ENCODE measurements at places on chromosomes 12 and 14. TPM values are rescaled to one million over a fixed set of nuclear protein-coding genes. Genes with fewer than 3 reads are reported as not detected.

- H3K27ac ChIP-seq: peak overlapping the region; percentile 94
- no peaks in the 10 kb centered on the region for H3K27me3 ChIP-seq
- peaks cover 10% of the 10 kb centered on the region for H3K4me1 ChIP-seq
- H3K36me3 ChIP-seq: peaks cover 15% of the 10 kb centered on the region
- no peak for DNase-seq
- H3K4me3 ChIP-seq: peak overlapping the region; percentile 95
These were observed 501 bp upstream of the HSP90B1 start for GRCh38 chr12:103929784-103930033.

GRCh38 chr12:124411953-124412645, 117.2 kb downstream of the RFLNA start:
- no peak overlapping the region for H3K4me3 ChIP-seq
- H3K27ac ChIP-seq: peak overlapping the region; percentile 32
- H3K36me3 ChIP-seq: peaks cover 16% of the 10 kb centered on the region
- DNase-seq: no peak
- peaks cover 46% of the 10 kb centered on the region for H3K4me1 ChIP-seq

SIX6 gene
- not detected for polyA plus RNA-seq

GRCh38 chr12:13437541-13437940, 241.0 kb downstream of the EMP1 start:
- H3K36me3 ChIP-seq: no peaks in the 10 kb centered on the region
- no peak overlapping the region for H3K27ac ChIP-seq
- no peak for DNase-seq
- H3K4me1 ChIP-seq: peaks cover 10% of the 10 kb centered on the region
- no peaks in the 10 kb centered on the region for H3K27me3 ChIP-seq

GRCh38 chr12:130162267-130162666, at the start of gene FZD10:
Gene FZD10, plus strand, starts transcription at chr12:130162464. Its CDS starts 479 bp downstream, at chr12:130162943.
- peak within 1 kb of the TSS; percentile 30 for H3K4me3 ChIP-seq
- peaks cover 85% of the 10 kb centered on the region for H3K27me3 ChIP-seq
- no peaks in the 10 kb centered on the region for H3K4me1 ChIP-seq
- no peak within 1 kb of the TSS for H3K27ac ChIP-seq
- peak; percentile 54 for DNase-seq

DNA sequence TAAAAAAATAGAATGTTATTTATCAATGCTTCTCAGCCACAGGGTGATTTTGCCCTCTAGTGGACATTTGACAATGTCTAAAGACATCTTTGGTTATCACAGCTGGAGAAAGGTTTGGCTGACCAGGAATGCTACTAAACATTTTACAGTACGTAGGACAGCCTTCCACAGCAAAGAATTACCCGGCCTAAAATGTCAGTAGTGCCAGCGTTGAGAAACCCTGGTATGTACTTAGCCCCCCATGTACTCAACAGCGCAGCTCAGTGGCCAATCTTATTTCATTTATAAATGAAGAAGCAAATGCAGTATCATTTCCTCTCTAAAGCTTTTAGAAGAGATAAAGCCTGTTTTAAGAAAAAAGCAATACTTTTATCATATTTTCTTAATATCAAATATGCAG, 5.8 kb downstream of the MARK3 start:
- no peak overlapping the region for H3K4me3 ChIP-seq
- no peaks in the 10 kb centered on the region for H3K36me3 ChIP-seq
- H3K4me1 ChIP-seq: peaks cover 78% of the 10 kb centered on the region
- peak; percentile 19 for DNase-seq
- no peak overlapping the region for H3K27ac ChIP-seq

DNA sequence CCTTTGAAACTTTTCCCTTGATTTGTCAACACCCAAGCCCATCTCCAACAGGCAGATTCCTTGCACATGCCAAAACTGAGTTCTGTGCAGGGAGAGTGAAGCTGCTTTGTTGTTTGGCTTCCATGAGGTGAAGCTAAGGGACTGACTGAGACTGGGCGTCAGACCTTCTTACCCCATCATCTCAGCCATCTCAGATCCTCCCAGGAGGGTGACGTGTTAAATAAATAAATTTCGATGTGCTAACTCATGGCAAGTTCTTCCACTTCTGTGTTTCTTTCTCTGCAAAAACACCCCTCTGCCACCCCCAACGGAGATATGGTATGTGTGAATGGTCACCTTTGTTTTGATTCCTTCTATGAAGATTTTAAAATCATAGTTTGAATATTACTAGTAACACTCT, 17.8 kb downstream of the UTP20 start:
- H3K4me3 ChIP-seq: no peak overlapping the region
- H3K27ac ChIP-seq: no peak overlapping the region

DNA sequence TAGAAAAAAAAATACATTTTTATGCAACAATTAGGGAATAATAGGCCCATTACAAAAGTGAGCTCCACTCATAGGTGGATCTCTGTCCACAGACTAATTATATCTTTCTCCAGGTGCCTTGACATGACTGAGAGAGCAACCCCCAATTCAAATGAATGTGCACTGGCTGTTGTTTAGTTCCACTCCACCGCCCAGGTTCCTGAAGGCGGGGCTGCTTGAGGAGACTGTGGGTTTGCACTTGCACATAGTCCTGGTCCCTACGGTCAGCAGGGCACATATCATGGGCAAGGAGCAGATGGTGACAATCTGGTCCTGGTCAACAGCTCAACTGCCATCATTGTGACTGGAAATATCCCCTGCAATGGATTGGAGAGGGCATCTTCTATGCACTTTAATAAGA, 195.6 kb upstream of the PWP1 start:
- no peaks in the 10 kb centered on the region for H3K27me3 ChIP-seq
- H3K36me3 ChIP-seq: no peaks in the 10 kb centered on the region
- H3K4me1 ChIP-seq: peaks cover 17% of the 10 kb centered on the region

NRXN3 gene
- polyA plus RNA-seq: 0.19 TPM

DNA sequence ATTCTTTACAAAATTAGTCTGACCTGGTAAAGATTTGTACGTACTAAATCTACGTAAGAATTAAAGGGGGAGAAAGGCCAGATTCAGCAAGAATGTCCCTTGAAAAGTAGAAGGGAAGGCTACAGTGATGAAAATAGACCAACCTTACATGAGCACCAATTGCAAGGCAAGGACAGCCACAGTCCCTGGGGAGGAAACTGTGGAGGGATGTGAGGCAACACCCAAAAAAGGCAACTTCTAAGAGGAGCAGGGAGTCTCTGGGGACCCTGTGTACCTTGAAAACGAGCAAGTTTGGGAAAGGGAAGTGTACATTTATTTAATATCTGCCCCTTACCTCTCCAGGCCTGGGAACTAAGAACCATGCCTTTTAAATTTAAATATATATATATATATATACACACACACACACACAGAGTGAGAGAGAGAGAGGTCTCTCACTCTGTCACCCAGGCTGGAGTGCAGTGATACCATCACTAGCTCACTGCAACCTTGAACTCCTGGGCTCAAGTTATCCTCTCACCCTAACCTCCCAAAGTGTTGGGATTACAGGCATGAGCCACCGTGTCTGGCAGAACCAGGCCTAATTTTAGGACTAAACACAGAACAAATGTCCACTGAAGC, 56.4 kb downstream of the TMCC3 start:
- no peaks in the 10 kb centered on the region for H3K36me3 ChIP-seq
- peak; percentile 49 for DNase-seq
- peaks cover 11% of the 10 kb centered on the region for H3K4me1 ChIP-seq
- H3K27ac ChIP-seq: peak overlapping the region; percentile 55

- H3K36me3 ChIP-seq: no peaks in the 10 kb centered on the region
- no peak overlapping the region for H3K27ac ChIP-seq
- no peak overlapping the region for H3K4me3 ChIP-seq
- no peak for DNase-seq
- no peaks in the 10 kb centered on the region for H3K4me1 ChIP-seq
- H3K27me3 ChIP-seq: peaks cover 7% of the 10 kb centered on the region
These were observed 15.1 kb upstream of the GRIP1 start for GRCh38 chr12:66693901-66694513.

DNA sequence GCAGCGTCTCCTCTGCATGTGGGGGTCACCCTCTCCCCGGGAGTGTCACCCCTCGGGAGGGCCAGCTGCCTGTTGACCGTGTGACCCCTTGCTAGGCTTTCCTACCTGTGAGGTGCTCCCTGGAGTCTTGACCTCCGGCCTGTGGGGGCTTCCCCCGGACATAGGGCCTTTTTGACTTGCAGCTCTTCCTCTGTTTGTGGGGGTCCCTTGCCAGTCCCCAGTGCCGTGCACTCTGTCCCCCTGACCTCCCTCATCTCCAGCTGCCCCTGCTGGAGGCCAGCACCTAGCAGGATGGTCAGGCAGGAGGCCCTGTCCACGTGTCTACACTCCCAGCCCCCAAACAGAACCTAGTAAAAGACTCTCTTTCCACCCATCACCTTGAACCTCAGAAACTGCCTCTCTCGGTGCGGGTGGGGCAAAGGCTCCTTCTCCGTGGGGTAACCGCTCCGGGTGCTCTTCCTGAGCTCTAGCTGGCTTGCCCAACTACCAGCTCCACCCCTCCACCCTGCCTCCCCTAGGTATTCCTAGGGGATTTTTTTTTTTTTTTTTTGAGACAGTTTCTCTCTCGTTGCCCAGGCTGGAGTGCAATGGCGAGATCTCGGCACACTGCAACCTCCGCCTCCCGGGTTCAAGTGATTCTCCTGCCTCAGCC, 810 bp downstream of the AACS start:
- no peaks in the 10 kb centered on the region for H3K27me3 ChIP-seq
- DNase-seq: no peak
- peak overlapping the region; percentile 62 for H3K27ac ChIP-seq
- H3K36me3 ChIP-seq: no peaks in the 10 kb centered on the region
- H3K4me1 ChIP-seq: peaks cover 14% of the 10 kb centered on the region
- peak overlapping the region; percentile 97 for H3K4me3 ChIP-seq

DNA sequence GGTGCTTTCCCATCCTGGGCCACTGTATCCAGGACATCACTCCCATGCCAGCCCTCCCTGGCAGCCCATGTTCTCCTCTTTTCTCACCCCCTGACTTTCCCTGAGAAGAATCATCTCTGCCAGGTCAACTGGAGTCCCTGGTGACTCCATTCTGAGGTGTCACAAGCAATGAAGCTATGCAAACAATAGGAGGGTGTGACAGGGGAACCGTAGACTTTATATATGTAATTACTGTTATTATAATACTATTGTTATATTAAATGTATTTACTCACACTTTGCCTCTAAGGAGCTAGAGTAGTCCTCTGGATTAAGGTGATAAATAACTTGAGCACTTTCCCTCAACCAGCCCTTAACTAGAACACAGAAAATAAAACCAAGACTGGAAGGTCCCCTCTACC, 9.2 kb downstream of the ZNF219 start:
- peaks cover 14% of the 10 kb centered on the region for H3K4me1 ChIP-seq
- H3K27me3 ChIP-seq: no peaks in the 10 kb centered on the region
- peaks cover 84% of the 10 kb centered on the region for H3K36me3 ChIP-seq
- H3K27ac ChIP-seq: no peak overlapping the region
- DNase-seq: no peak

DNA sequence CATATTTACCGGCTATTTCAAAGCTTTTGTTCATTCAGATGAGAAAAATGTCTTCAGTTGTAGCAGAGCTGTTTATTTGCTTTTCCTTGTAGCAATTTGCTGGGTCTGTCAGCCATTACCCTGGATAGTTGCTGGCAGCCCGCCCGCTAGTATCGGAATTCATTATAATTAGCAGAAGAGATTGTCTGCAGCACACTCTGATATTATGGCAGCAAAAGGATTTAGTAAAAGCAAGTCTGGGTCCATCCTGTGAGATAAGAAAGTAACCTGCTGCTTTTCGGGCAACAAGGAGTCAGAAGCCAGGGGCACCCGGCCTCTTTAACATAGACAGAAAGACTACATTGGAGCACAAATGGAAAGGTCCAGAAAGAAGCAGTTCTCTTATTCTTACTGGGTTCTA, 6.1 kb upstream of the SLC35E3 start:
- H3K4me3 ChIP-seq: no peak overlapping the region
- H3K27me3 ChIP-seq: no peaks in the 10 kb centered on the region
- peaks cover 51% of the 10 kb centered on the region for H3K36me3 ChIP-seq
- H3K27ac ChIP-seq: no peak overlapping the region
- no peaks in the 10 kb centered on the region for H3K4me1 ChIP-seq

DNA sequence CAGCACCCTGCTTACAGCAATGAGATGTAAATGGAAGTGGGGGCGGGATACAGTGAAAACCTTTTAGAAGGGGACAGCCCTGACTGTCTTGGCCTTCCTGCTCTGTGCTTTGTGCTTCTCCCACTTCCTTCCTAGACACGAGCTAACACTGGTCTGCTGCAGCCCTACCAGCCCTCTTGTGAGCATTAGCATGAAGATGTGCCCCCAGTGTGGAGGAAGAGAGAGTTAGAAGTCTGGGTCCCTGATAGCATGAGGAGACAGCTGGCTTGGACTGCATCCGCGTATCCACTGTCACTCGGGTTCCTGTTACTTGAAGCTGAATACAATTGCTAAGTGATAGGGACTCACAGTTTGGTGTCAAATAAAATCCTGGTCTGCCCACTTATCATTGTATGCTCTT, 248.1 kb upstream of the SOX5 start:
- no peak overlapping the region for H3K27ac ChIP-seq
- no peaks in the 10 kb centered on the region for H3K36me3 ChIP-seq
- no peaks in the 10 kb centered on the region for H3K27me3 ChIP-seq
- H3K4me3 ChIP-seq: no peak overlapping the region
- H3K4me1 ChIP-seq: no peaks in the 10 kb centered on the region

DNA sequence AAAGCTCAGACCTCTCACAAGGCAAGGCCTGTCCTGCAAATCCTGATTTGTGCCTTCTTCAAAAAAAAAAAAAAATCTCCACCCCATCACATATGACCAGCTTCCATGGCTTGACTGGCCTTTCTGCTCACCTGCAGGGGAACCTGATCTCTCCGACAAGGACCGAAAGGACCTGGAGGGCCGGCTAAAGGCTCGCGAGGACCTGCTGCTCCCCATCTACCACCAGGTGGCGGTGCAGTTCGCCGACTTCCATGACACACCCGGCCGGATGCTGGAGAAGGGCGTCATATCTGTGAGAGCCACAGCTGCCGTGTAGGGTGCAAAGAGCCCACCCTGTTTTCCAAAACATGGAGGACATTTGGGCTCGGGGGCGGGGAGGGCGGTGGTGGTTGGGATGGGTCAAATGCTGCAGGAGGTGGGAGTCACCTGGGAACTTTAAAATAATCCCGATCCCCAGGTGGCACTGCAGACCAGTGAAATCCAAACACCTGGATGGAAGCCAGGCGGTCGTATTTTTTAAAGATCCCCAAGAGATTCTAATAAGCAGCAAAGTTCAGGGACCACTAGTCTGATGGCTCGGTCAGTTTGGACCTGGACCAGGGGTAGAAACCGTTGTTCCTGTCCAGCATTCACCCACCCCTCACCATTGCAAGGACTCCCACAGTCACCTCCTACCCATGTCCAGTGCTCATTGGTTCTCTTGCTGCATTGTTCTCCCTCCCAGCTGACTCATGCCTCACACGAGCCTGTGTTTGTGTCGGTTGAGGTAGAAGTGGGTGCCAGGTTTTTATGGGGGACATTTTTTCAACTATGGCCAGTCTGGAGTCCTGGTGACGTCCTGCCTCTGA, 44.8 kb downstream of the FOXN4 start:
- H3K27ac ChIP-seq: no peak overlapping the region
- peak; percentile 84 for DNase-seq
- H3K4me3 ChIP-seq: no peak overlapping the region
- H3K27me3 ChIP-seq: no peaks in the 10 kb centered on the region

GRCh38 chr14:97039717-97040363, 242.7 kb downstream of the VRK1 start:
- H3K27ac ChIP-seq: no peak overlapping the region
- peaks cover 4% of the 10 kb centered on the region for H3K27me3 ChIP-seq
- H3K36me3 ChIP-seq: no peaks in the 10 kb centered on the region
- H3K4me1 ChIP-seq: no peaks in the 10 kb centered on the region

Data from heart left ventricle (tissue), 16 donors.